ENCODE measurements at places on chromosomes 1 and 21.

DNA sequence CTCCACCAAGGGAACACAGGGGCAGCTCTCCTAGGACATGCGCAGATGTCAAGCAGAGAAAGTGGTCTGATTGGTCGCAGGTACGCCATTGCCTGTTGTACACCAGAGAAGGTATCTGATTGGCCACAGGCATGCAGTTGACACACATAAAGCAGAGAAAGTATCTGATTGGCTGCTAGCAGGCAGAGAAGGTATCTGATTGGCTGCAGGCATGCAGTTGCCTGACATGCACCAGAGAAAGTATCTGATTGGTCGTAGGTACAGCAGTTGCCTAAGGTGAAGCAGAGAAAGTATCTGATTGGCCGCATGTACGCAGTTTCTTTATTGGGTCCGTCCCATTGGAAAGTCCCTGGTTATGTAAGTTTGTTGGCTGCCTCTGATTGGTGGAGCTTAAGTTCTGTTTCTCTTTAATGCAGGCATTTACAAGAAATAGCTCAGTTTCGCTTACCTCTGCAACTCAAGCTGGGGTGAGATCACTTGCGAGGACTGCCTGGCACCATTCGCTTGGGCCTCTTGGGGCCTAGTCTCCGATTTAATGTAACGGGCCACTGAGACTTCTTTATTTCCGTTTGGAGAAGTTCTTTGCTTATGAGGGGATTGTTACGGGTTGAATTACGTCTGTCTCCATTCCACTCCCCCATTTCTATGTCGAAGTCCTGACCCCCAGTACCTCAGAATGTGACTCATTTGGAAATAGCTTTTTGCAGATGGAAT is 74.2 kb downstream of the SIK1 start:
- peak overlapping the region; percentile 100 for H3K27ac ChIP-seq
- peaks cover 44% of the 10 kb centered on the region for H3K4me1 ChIP-seq
- peak; percentile 100 for DNase-seq
- H3K36me3 ChIP-seq, result no peaks in the 10 kb centered on the region
- no peaks in the 10 kb centered on the region for H3K27me3 ChIP-seq

GRCh38 chr1:174812656-174813055 is 187.1 kb upstream of the CACYBP start:
- peaks cover 42% of the 10 kb centered on the region for H3K4me1 ChIP-seq
- H3K4me3 ChIP-seq, result no peak overlapping the region
- H3K27ac ChIP-seq, result no peak overlapping the region
- DNase-seq, result no peak

DNA sequence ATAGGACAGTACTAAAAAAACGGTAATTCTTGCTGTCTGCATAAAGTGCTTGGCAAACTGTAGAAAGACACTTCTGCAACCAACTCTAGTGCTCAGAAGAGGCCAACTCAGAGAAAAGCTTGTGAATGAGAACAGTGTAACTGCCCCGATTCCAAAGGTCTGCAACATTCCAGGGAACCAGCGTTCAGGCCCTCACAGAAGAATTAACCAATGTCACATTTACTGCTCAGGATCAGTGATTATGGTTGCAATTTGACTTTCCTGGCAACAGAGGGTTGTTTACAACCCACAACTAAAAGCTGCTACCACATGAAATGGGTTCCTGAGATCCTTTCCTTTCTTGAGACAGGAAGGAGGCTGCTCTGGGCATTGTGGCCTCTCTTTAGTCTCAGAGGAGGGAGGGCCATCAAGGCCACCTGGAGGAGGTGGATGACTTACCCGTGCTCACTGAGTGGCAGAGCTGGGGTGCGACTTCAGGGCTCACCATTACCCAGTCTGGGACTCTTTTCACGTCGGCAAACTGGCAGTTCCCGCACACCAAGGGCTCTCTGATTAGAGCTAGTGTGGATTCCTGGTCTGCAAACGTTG is 15.3 kb downstream of the SRSF4 start:
- no peaks in the 10 kb centered on the region for H3K27me3 ChIP-seq

DNA sequence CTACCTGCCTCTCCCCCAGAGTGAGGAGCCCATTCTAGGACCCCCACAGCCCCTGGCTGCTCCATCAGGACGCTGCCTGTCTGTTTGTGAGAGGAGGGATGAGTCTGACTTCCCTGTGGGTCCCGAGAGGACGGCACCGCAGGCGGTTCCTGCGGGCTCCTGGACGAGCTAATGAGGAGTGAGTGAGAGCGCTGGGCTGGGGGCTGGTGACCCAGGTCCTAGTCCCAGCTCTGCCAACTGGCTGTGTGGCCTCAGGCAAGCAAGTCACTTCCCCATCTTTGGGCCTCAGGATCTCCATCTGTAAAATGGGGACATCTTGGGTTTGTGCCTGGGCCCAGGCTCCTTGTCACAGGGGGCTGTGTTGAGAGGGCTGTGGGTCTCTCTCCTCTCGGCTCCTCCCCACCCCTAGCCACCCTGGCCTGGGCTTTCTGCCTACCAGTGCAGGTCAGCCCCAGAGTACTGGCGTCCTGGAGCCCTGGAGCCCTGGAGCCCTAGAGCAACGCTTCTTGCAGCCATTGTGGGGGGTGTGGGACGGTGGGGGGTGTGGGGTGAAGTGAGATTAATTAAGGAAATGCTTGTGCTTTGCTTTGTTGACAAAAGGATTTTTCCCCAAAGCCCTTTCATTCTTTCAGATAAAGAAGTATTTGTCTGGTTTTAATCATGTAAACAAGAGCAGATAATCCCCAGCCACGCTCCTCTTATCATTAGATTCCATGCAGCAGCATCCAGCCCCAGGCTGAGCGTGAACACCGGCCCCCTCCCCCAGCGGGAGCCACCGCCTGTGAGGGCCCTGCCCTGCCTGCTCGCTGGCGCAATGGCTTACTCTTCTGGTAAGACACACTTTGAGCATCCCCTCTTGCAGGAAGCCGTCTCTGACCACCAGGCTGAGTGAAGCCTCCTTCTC is 26.8 kb downstream of the SLC1A7 start:
- H3K4me1 ChIP-seq, result no peaks in the 10 kb centered on the region
- DNase-seq, result no peak
- no peak overlapping the region for H3K4me3 ChIP-seq
- H3K27ac ChIP-seq, result no peak overlapping the region
- H3K36me3 ChIP-seq, result no peaks in the 10 kb centered on the region

DNA sequence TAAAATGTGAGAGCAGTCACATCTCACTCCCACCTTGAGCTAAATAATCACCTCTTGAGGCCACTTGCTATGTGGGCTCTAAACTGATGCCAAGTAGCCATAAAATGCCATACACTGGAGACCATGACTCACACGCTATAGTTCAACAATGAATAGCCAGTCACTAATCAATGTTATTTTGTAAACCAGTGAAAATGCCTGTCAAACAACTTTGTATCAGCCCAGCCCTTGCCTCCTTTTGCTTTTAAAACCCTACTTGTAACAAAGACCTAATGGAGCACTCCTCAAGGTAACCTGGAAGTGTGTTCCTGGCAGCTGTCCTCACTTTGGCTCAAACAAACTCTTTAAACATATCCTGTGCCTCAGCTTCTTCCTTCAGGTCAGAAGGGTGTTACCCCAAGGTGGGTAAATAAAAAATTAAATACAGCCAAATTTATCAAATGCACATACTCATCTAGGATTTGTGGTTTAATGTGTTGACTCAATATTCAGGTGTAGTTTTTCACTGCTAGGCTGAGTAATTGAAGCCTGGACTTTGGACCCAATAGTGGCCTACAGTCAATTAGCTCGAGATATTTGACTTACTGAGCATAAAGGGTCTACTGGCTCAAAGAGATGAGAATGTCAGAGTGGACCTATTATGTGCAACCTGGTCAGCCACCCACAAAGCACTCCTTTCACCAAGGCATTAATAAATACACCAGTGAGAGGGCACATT is 154.3 kb downstream of the COQ8A start:
- H3K27ac ChIP-seq, result no peak overlapping the region
- H3K36me3 ChIP-seq, result no peaks in the 10 kb centered on the region
- no peak for DNase-seq
- no peak overlapping the region for H3K4me3 ChIP-seq

GRCh38 chr1:206554211-206554610 is 46.9 kb downstream of the RASSF5 start:
- no peaks in the 10 kb centered on the region for H3K36me3 ChIP-seq
- no peak overlapping the region for H3K27ac ChIP-seq
- peaks cover 24% of the 10 kb centered on the region for H3K4me1 ChIP-seq
- no peak for DNase-seq

- H3K27ac ChIP-seq, result no peak overlapping the region
- no peaks in the 10 kb centered on the region for H3K4me1 ChIP-seq
- H3K4me3 ChIP-seq, result no peak overlapping the region
- H3K27me3 ChIP-seq, result no peaks in the 10 kb centered on the region
Observed at GRCh38 chr1:63782982-63783381, 9.2 kb downstream of the ROR1 start.

DNA sequence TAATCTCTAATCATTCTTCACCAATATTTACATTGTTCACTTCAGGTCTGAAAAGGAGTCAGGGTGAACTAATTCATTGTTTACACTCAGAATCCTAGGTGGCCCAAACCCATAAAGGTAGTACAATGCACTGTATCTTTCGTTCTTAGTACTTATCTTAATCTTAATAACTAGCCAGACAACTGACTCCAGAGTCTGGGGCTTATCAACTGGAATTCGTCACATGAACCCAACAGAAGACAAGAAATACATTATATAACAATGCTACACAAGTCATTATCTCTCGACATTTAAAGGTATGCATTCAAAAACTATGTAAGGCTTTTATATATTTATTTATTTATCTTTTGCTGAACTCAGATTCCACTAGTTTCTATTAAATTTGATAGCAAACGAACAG is 125.9 kb upstream of the ESRRG start:
- no peaks in the 10 kb centered on the region for H3K4me1 ChIP-seq
- no peaks in the 10 kb centered on the region for H3K36me3 ChIP-seq
- no peak overlapping the region for H3K4me3 ChIP-seq
- no peak overlapping the region for H3K27ac ChIP-seq
- DNase-seq, result no peak

- no peaks in the 10 kb centered on the region for H3K36me3 ChIP-seq
- no peaks in the 10 kb centered on the region for H3K4me1 ChIP-seq
- no peak for DNase-seq
- H3K27me3 ChIP-seq, result no peaks in the 10 kb centered on the region
Observed at GRCh38 chr1:84550826-84551225, 23.4 kb downstream of the CTBS start.

Measured in GM12878 (cell line).